ENCODE measurements at places on chromosomes 7 and 10.

DNA sequence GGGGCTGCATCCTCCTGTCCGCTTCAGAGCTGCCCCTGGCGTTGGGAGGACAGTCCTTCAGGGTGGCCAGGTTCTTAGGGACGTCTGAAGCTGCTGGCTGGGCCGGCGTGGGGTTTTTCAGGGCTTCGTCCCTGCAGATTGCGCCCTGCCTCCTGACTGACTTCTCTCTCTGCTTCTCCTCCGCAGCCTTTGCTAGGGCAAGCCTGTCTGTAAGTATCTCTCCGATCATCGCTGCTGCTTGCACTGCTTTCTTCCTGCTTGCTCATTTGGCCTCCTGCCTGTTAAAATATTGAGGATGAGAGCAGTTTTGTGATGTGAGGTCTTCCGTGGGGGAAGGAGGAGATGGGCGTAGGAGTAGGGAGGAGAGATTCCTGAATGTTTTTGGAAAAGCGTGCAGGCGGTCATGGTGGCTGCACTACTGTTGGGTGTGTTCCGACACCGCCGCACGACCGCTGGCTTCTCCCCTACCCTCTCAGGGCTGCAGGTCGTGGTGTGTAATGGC is 25.3 kb downstream of the PFKFB3 start:
- no peak for DNase-seq

GRCh38 chr10:4532976-4533375 is 293.0 kb upstream of the AKR1E2 start:
- no peak for DNase-seq

GRCh38 chr7:51160990-51161615 is 155.5 kb downstream of the COBL start:
- DNase-seq = peak; percentile 6

DNA sequence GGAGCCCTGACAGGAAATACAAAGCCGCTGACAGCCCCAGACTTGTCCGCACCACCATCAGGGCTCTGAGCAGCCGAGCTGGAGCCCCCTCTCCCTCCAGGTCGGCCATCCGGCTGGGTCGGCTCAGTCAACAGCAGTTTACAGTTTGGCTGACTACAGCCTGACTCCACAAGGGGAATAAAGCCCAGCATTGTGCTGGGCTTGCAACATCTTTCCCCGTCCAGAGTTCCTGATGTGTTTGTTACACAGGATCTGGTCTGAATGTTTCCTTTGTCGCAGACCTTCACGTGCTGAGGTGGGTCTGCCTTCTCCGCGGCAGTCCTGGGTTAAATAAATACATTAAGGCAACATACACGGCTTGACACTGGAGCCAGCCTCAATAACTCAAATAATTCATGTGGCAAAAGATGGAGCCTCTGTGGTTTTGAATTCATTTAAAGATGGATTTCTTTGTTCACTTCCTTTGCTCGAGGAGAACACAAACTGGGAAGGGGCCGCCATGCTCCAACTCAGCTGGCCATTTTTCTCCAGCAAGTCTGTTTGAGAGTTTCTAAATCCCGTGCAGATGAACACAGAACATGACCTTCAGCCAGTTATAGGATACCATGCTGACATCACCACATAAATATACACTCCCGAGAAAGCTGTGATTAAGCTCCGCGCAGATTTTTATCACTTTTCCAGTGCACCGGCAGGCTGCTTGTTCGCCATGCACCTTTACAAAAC is 192.1 kb downstream of the WDR11 start:
- DNase-seq = no peak

- DNase-seq = no peak
Measured at GRCh38 chr10:124333931-124334330, 84.8 kb downstream of the OAT start.

DNA sequence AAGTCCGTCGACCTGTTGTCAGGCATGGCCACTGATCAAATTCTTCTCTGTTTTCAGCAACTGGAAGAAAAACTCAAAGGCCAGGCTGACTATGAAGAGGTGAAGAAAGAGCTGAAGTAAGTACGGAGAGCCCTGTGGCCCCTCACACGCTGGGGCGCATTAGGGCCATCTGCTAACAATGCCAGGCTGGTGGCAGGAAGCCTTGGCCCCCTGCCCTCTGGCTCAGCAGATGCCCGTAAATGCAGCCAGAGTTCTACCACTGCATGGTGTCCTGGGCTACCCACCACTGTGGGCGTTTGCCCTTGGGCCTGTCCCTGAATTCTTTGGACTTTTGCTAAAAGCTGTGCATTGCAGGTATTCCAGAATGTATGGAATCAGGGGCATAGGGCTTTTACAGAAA is 96.9 kb upstream of the SH2B2 start:
- DNase-seq = no peak

GRCh38 chr7:47586925-47587324 is 5.0 kb upstream of the TNS3 start:
- DNase-seq = no peak

DNA sequence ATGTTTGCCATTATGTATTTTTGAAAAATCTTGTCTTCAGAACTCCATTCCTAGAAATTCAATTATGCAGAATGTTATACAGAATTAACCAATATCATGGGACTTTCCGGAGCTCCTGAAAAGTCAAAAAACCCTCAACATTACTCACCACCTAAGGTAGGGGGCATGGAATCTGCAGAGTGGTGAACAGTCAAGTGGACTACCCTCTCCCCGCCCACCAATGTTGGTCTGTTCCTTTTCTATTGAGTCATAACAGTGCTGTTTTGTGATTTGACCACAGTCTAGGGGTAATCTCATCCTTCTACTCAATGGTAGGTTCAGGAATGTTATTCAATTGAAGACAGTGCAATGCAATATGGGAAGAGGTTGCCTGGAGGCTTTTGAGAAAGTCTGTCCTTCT is 130.5 kb upstream of the HABP2 start:
- DNase-seq = no peak

- DNase-seq = no peak
Measured at GRCh38 chr7:27183682-27184336, 1.2 kb downstream of the HOXA11 start.

GRCh38 chr10:124525751-124526600 is 64.4 kb downstream of the LHPP start:
- no peak for DNase-seq

DNA sequence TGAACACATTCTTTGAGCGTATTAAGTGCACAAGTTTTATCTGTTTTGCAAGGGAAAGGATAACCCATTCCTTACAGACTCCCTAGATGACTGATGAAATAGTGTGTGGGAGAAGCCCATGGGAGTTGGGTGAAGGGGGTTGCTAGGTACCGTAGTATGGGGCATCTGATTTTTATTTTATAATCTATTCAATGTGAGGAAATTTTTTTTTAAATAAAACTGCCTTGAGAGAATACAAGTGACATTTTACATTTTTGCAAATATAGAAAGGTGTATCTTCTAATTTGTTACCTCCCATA is 1.4 kb downstream of the BTAF1 start:
- no peak for DNase-seq

GRCh38 chr10:71632200-71632820 is 87.3 kb downstream of the C10orf105 start:
- no peak for DNase-seq

DNA sequence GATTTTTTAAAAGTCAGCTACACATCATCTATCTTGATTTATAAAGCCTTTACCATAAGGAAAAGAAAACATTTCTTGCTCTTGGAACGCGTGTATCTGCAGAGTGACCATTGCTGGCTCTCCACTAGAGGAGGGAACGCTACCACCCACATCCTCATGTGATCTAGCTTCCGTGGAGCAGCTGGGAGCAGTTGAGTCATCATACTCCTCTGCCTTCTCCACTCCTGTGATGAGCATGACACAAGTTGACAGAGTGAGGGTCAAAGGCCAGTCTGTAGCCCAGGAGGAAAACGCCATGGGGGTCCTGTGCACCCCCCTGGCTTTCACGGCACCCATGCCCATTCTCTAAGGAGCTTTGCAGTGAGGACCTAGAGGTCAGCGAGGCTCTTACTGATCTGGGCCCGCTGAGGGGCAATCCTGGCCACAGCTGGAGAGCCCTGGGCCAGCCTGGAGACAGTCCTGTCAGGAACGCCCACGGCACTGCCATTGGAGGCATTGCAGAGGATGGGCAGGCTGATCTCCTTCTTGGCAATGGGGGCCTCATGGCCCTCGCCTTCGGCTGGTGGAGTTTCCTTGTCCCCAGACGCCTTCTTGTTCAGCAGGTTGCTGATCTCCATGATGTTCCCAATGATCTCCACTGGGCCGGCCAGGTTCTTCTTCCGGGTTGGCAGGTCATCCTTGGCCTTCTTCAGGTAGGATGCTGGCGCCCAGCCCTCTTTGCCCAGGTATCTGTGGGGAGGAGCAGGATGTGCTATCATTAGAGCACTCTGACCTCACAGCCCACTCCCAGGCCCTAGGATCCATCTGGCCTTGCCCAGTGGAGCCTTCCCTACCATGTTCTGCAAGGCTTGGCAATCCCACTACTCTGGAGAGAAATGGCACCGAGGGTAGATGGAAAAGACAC is 119.2 kb downstream of the NEURL1 start:
- DNase-seq = no peak

GRCh38 chr10:104277785-104278184 is 8.8 kb downstream of the GSTO2 start:
- no peak for DNase-seq

DNA sequence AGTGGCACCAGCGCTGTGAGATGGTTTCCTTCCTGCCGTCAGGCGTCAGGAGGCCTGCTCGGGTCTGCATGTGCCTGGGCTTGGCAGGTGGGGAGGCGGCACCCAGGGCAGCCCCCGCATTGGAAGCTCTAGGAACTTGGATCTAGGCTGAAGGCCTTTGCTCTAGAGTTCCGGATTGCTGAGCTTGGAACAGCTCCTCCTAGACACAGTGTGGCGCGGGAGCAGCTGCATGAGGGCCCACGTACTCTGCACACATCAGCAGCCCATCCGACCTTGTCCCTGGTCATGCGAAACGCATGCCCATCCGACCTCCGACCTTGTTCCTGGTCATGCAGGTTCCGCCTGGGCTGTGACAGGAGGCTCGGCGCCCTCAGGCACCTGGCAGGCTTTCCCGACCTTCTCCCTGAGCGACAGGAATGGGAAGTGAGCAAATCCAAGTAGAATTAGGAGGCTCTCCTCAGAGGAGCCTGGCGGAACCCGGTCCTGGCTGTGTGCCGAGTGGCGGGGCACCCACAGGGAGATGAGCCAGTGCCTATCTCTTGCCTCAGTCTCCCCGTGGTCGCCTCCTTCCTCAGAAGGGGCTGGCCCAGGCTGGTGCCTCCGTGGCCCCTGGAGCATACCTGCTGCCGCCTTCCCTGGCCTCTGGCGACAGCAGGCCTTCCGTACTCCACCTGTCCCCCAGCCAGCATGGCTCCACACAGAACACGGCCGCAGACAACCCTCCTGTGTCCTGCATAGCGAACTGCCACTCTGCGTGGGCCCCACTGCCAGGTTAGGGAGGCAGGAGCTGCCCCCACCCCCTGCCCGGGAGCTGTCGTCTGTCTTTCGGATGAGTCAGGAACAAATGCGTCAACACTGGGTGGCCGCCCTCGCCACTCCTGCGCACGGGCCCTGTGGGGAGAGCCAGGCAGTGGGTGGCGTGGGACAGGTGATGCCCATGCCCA is 12.0 kb downstream of the GET4 start:
- DNase-seq = no peak

DNA sequence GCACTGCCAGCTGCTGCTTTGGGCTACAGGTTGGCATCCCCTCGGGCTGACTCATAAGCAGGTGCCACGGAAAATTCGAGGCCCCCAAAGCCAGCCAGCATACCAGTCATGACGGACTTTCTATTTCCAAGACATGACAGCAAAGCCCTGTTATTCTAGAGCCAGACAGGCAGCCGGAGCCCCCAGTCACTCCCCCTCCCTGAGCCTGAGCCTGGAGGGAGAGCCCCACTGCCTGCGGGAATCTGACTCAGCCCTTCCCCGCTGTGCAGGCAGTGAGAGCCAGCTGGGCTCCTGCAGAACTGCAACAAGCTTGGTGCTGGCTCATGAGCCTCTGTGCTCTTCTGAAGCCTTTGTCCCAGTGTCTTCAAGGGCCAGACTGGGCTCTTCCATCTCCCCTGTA is 15.8 kb downstream of the BTBD16 start:
- no peak for DNase-seq

DNA sequence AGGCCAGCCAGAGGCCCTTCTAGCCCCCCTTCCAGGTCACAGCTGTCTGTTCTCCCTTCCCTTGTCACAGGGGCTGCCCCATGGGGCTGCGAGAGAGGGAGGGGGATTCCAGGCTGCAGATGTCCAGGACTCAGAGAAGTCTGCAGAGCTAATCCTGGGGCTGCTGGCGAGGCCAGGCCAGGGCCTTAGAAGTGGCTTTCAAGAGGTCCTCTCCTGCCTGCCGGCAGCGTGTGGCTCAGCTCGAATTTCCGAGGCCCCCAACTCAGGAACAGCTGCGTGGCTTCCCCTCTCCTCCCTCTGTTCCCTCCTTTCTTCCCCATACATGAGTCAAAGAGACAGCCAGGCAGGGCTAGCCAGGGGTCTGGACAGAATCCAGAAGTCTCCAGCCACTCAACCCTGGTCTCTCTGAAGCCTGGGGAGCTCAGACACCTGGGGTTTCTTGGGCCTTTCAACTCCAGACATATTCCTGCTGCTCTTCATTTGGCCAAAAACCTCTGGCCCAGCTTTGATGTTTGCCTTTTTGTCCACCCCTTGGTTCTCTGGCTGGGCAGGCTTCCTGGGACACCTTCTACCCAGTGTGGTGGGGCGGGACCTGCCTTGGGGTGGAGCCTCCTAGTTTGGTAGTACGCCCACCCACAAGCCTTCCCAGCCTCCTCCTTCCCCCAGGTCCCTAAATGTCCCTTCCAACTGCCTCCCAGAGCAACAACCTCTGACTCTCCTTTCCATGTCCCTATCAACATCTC is 21.8 kb upstream of the EIF5AL1 start:
- DNase-seq = no peak

- DNase-seq = no peak
Measured at GRCh38 chr10:118670472-118671124, 75.2 kb upstream of the PRLHR start.

- no peak for DNase-seq
Measured at GRCh38 chr7:95777269-95777668, 4.9 kb downstream of the DYNC1I1 start.

DNA sequence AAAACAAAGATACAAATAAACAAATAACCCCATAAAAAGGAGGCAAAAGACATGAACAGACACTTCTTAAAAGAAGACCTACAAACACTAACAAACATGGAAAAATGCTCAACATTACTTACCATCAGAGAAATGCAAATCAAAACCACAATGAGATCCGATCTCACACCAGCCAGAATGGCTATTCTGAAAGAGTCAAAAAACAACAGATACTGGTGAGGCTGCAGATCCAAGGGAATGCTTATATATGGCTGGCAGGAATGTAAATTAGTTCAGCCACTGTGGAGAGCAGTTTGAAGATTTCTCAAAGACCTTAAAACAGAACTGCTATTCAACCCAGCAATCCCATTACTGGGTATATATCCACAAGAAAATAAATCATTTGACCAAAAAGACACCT is 80.4 kb upstream of the NRP1 start:
- no peak for DNase-seq

DNA sequence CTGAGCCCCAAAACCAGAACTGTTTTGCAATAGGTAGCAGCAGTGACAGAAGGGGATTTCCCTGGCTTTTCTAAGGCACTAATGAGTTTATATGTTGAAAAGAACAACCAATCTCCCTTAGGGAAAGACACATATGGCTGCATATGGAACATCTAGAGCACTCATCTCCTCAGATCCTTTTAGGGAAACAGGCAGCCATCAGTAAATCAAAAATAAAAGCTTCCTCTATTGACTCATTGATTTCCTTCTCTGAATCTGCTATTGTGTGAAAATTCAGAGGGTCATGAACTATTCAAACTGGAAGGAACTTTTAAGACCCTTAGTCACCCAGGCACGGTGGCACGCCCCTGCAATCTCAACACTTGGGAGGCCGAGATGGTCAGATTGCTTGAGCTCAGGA is 110.9 kb upstream of the NANOS1 start:
- DNase-seq = no peak
